ENCODE measurements at places on chromosomes 6 and 20.

GRCh38 chr20:11195899-11196558 lies 522.2 kb upstream of the JAG1 start:
- DNase-seq = no peak

DNA sequence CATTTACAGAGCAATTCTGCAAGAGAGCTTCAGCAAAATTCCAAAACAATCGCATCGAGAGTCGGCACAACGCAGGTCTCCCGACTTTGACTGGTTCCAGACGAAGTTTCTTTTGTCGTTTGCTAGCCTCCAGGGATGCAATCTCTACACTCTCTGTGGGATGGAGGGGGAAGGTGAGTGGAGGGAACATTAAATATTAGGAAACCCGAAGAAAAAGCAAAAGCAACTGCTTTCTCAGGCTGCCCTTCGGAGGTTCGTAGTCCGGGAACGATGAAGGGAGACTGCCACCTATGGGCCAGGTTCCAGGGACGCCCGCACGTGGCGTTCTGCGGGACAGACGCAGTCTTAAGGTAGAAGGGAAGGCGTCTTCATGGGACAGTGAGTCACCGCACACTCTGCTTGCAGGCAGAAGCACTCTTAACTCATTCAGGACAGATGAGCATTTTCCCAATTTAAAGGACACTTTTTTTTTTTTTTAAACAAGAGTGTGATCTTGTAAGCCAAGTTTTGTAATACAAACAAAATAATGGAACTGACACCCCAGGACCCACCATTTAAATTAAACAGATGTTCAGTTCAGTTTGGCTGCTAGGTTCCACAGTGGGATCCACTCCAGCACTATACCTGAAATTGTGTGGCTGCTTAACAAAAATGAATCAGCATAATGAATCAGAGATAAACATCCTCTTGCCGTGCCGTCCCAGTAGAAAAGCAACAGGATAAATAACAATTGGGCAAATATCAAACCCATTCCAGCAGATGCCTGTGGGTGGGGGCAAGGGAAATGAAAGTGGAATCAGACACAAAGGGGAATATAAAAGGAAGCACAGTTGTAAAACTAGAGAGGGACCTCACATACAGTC lies 65.8 kb upstream of the ARMC2 start:
- peak; percentile 94 for DNase-seq

- no peak for DNase-seq
Measured at GRCh38 chr6:69601132-69601531, 195.7 kb downstream of the LMBRD1 start.

DNA sequence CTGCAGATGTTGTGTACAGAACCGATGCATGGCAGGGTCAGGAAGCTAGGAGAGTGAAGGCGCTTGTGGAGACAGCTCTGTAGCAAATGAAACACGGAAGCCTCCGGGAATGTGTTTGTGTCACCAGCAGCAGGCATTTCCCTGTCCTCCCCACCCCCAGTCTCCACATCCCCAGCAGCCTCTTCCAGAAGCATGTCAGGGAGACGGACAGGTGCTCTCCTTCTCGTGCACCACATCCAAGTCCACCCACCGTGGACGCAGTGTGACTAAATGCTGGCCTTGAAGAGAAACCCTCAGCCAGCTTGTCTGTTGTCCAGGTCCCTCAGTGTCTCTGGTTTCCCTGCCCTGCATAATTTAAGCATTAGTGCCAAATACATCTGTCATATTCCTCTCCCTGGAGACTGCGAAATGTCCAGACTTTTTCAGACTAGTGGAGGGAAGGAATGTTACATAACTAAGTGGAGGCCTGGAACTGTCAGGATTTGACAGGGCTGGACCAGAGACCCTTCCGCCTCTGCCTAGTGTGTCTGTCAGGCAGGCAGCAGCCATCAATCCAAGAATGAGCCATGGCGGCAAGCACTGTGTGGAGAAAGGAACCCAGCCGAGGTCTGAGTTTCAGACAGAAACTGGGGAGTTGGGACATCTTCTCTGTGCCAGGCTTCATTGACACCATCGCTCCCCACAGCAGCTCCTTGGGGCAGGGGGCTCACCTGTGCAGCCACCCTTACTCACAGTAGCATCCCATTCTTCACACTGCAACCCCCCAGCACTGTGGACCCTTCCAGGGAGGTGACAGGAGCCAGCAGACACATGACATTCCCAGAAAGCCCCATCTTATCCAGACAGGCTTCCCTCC lies 26.6 kb upstream of the PI16 start:
- no peak for DNase-seq

Measured in osteoblast (primary cell).